Right lobe of liver (tissue), 6 donors: ENCODE measurements at places on chromosomes 3 and 15.

DNA sequence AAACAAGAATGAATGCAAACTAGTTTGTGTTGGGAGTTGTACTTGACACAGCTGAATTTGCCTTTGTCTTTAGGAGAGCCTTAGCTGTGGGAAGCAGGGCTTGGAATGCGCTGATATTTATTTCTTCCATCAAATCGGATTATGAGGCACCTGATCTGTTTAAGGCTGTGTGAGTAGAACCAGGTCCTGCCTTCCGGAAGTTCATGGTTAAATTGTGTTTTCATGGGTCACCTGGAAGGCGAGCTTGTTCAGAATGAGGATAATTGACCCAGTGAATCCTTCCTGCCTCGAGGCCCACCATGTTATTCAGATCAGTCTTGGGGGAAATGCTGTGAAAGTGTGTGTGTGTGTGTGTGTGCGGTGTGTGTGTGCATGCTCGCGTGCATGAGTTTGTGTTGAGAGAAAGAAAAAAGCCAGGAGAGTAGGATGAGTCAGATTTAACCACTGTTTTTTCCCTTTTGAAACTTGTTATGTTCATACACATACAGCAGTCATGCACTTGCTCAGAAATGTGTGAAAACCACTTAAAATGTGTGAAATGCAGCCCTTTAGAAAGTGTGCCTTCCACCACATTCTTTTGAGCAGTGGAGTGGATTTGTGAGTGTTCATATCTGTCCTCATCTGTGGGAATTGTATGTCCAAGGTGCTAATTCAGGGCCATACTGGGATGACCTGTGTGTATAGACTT is 36.7 kb downstream of the SMAD3 start:
- DNase-seq = no peak

DNA sequence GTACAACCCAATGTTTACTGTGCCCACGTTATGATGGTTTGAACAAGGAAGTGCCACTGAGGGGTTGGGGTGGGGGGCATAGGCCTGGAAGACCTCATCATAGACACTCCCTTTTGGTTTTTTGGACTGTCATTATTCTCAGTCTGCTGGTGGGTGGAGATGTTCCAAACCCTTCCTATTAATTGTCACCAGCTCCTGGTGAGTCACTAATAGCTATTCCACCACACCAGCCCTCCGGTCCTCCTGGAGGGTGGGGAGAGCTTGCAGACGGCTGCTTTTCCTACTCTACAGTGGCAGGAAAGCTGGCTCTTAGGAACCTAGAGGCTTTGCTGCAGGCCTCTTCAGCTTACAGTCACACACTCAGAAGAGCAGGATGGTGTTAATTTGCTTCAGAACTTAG is 9.0 kb upstream of the COPG1 start:
- DNase-seq = no peak

GRCh38 chr3:159837725-159838124 is 150.9 kb upstream of the IL12A start:
- no peak for DNase-seq

- DNase-seq = no peak
Measured at GRCh38 chr3:81864272-81864671, 102.8 kb upstream of the GBE1 start.

DNA sequence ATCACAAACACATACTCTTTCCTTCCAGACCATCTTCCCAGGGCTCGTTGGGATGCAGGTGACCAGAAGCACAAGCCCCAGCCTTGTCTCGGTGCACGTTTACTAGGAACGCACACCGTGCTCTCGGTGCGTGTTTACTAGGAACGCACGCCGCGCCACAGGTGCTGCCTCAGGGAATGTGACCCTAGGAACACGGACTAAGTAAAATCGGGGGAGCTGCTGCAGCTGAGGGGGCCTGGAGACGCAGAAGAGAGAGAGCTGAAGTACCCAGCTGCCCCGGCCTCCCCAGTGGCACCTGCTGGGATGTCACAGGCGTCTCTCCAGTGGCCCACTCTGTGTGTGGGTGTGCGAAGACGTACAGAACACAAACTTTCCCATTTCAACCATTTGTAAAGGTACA is 91.0 kb upstream of the SNRPA1 start:
- DNase-seq = no peak

DNA sequence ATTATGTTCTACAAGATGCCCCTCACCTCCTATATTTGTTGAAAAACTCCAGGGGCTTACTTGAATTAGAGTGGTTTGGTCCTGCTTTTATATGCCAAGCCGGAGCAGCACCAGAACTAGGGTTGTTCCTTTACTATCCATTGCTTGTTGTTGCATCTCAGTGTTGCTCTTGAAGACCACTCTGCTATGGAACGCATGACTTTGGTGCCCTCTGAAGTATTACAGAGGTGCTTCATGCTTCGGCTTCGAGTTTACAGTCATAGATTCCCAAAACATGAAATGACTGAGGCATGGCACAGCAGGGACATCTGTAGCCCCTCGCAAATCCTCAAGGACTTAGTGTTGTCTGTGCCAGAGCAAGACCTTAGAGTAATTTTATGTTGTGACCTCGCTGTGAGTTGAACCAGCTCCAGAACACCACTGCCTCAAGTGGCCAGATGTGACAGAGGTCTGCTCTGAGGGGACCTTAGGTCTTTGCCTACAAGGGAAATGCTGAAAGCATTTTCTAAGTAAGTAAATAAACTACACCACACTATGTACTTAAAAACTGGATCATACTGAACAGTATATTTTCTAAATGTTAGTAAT is 67.2 kb upstream of the SIAH2 start:
- no peak for DNase-seq
